Cortex of kidney (tissue), 1 donor: ENCODE measurements at places on chromosomes 3 and 15.

DNA sequence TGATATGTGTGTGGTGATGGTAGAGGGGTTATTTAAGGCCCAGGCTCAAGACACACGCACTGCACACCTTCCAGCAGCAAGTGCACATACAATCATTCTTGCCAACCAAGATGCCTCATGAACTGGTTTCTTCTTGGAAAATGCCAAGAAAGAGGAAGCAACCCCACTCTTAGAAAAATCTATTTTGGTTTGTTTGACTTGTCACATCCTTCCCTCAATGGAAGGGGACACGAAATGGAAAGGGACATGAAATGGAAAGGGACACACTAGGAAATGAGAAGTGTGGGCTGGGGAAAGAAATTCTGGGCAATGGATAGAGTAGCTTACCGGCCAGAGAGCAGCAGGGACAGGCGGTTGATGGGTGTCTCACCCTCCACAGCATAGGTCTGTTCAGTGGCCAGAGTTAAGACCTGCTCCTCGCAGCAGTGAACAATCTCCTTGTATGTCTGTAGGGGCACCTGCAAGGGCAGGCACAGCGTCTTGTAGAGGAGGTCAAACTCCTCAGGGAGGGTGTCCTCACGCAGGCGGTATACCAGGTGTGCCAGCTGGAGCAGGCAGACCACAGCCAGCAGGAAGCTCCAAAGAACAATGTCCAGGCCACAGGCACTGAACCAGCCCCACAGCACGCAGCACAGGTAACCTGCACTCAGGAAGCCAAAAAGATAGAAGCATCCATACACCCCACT is 640 bp downstream of the POPDC2 start:
- DNase-seq: no peak

GRCh38 chr3:120773932-120774331 is 31.4 kb downstream of the GTF2E1 start:
- no peak for DNase-seq

- no peak for DNase-seq
These were observed 113.5 kb downstream of the VGLL4 start for GRCh38 chr3:11530153-11530721.

GRCh38 chr3:38099518-38099917 is 37.4 kb downstream of the ACAA1 start:
- no peak for DNase-seq

- DNase-seq: no peak
These were observed 325.6 kb upstream of the ICE2 start for GRCh38 chr15:60804551-60804950.
